ENCODE measurements at places on chromosomes 12 and 14. TPM values are rescaled to one million over a fixed set of nuclear protein-coding genes. Genes with fewer than 3 reads are reported as not detected.
A peak's percentile ranks its signal among the peaks of the same experiment; 100 is the strongest.

Gene CRIP1
- 9.6 TPM for total RNA-seq

Gene PIANP
- 0.96 TPM for total RNA-seq

Gene C1QL4
- not detected for total RNA-seq

Gene POLE2
- 0.95 TPM for total RNA-seq

Gene IRAK3
- total RNA-seq = 11.7 TPM

Gene RHOJ
- 3.9 TPM for total RNA-seq

Gene YLPM1
- 48.9 TPM for total RNA-seq

Gene SYNE3
- 10.5 TPM for total RNA-seq

Gene GIT2
- 76.4 TPM for total RNA-seq

- H3K27me3 ChIP-seq = no peaks in the 10 kb centered on the region
- H3K27ac ChIP-seq = peak overlapping the region; percentile 50
- H3K4me1 ChIP-seq = peaks cover 18% of the 10 kb centered on the region
These were observed 393 bp downstream of the ORMDL2 start for GRCh38 chr12:55818140-55818728.

- H3K27ac ChIP-seq = no peak overlapping the region
- no peak for DNase-seq
- H3K4me3 ChIP-seq = no peak overlapping the region
- no peaks in the 10 kb centered on the region for H3K27me3 ChIP-seq
These were observed 455.9 kb upstream of the USP15 start for GRCh38 chr12:61804301-61804700.

GRCh38 chr12:20366776-20367409 lies 1.4 kb upstream of the PDE3A start:
- H3K4me1 ChIP-seq = no peaks in the 10 kb centered on the region
- H3K27me3 ChIP-seq = peaks cover 5% of the 10 kb centered on the region
- H3K27ac ChIP-seq = no peak overlapping the region
- no peak overlapping the region for H3K4me3 ChIP-seq

- H3K36me3 ChIP-seq = no peaks in the 10 kb centered on the region
- DNase-seq = no peak
- no peaks in the 10 kb centered on the region for H3K27me3 ChIP-seq
- no peak overlapping the region for H3K27ac ChIP-seq
- H3K4me3 ChIP-seq = no peak overlapping the region
These were observed 486.0 kb upstream of the TBX3 start for GRCh38 chr12:115169981-115170380.

- H3K36me3 ChIP-seq = no peaks in the 10 kb centered on the region
- H3K4me1 ChIP-seq = no peaks in the 10 kb centered on the region
- H3K4me3 ChIP-seq = no peak overlapping the region
- H3K27ac ChIP-seq = no peak overlapping the region
These were observed 56.7 kb downstream of the FAM222A start for GRCh38 chr12:109770104-109770860.

DNA sequence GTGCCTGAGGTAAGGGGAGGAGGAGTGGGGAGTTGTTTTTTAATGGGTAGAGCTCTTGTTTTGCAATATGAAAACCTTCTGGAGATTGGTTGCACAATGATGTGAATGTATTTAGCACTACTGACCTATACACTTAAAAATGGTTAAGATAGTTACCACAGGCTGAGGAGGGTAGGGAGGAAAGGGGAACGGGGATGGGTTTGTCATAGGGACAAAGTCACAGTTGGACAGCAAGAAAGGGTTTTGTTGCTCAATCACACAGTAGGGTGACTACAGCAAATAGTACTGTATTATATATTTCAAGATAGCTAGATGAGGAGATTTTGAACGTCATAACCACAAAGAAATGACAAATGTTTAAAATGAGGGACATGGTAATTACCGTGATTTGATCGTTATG lies 1562.4 kb downstream of the AACS start:
- no peak for DNase-seq
- no peaks in the 10 kb centered on the region for H3K4me1 ChIP-seq
- H3K4me3 ChIP-seq = no peak overlapping the region
- no peaks in the 10 kb centered on the region for H3K36me3 ChIP-seq
- H3K27me3 ChIP-seq = no peaks in the 10 kb centered on the region
- no peak overlapping the region for H3K27ac ChIP-seq

DNA sequence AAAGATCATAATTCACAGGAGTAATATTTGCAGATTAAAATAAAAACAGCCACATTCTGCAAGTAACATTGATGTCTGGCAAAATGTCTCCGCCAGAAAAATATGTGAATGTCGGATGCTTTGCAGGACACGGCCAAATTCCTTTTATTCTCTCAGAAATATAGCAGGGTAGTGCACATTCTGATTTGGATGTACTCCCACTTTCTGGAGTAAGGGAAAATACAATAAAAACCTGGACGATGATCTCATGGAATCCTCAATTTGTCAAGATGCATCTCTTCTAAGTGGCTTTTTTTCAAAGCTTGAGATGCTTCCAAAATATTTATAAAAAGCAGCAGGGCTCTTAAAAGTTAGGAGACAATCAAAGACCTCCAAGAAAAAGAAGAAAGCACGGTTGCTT lies 133.3 kb downstream of the TBX5 start:
- peaks cover 19% of the 10 kb centered on the region for H3K27me3 ChIP-seq
- H3K36me3 ChIP-seq = no peaks in the 10 kb centered on the region
- H3K4me1 ChIP-seq = no peaks in the 10 kb centered on the region
- DNase-seq = no peak
- no peak overlapping the region for H3K4me3 ChIP-seq

DNA sequence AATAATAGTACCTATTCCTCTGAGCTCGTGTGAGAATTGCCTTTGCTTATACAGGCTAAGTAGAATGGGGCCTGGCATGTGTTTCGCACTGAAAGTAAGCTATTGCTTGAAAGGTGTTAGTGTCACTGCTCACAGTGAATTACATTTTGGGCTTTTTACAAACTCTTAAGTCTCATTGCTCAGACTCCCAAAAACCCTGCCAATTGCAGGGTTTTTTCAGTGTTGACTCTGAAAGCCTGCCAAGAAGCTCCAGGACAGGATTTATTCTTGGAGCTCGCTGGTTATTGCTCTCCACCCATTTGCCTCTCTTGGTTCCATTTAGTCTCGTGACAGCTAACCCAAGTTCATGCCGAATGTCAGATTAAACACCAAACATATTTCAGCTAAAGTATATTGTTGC lies 39.8 kb downstream of the NOPCHAP1 start:
- H3K36me3 ChIP-seq = no peaks in the 10 kb centered on the region
- no peak overlapping the region for H3K4me3 ChIP-seq
- no peak overlapping the region for H3K27ac ChIP-seq
- H3K27me3 ChIP-seq = no peaks in the 10 kb centered on the region

GRCh38 chr12:96766232-96766631 lies 140.8 kb upstream of the NEDD1 start:
- H3K27me3 ChIP-seq = no peaks in the 10 kb centered on the region
- no peak for DNase-seq
- H3K4me1 ChIP-seq = no peaks in the 10 kb centered on the region
- no peak overlapping the region for H3K4me3 ChIP-seq
- H3K27ac ChIP-seq = no peak overlapping the region

DNA sequence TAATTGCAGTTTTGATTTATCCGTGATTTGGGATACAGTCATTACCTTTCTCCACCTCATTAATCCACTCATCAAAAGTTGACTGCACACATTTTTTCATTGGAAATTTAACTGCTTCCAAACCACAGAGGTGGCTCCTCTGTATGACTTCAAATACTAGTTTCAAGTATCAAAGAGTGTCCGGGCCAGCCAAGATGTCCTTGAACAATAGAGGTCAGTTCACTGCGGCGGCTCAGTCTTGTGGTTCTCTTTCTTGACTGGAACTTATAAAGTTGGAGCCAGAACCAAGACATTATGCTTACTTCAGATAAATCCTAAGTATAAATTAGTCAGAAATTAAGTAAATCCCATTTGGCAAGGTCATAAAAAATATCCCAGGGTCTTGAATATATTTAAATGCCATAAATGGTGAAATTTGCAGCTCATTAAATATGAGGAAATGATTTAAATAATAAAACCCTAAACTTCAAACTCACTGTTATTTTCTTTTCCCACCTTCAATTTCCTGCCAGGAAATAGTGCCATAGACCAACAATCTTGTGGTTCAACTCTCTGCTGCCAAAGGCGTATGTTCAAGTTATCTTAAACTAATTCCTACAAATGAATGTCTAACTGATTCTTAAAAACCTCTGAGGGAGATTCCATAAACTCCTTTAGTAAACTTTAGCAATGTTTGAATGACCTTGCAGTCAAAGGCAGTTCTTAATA lies 360.8 kb downstream of the AEBP2 start:
- peaks cover 15% of the 10 kb centered on the region for H3K4me1 ChIP-seq
- no peak overlapping the region for H3K4me3 ChIP-seq
- no peaks in the 10 kb centered on the region for H3K36me3 ChIP-seq
- H3K27ac ChIP-seq = no peak overlapping the region
- DNase-seq = no peak
- H3K27me3 ChIP-seq = no peaks in the 10 kb centered on the region

- H3K4me1 ChIP-seq = no peaks in the 10 kb centered on the region
- H3K36me3 ChIP-seq = no peaks in the 10 kb centered on the region
- H3K4me3 ChIP-seq = no peak overlapping the region
- no peak for DNase-seq
- no peaks in the 10 kb centered on the region for H3K27me3 ChIP-seq
These were observed 141.4 kb downstream of the MYRFL start for GRCh38 chr12:69966409-69966808.

- H3K4me1 ChIP-seq = no peaks in the 10 kb centered on the region
- H3K4me3 ChIP-seq = no peak overlapping the region
- peak; percentile 24 for DNase-seq
- H3K36me3 ChIP-seq = no peaks in the 10 kb centered on the region
- H3K27ac ChIP-seq = peak overlapping the region; percentile 73
These were observed 47.1 kb downstream of the BCAT1 start for GRCh38 chr12:24901576-24902461.

DNA sequence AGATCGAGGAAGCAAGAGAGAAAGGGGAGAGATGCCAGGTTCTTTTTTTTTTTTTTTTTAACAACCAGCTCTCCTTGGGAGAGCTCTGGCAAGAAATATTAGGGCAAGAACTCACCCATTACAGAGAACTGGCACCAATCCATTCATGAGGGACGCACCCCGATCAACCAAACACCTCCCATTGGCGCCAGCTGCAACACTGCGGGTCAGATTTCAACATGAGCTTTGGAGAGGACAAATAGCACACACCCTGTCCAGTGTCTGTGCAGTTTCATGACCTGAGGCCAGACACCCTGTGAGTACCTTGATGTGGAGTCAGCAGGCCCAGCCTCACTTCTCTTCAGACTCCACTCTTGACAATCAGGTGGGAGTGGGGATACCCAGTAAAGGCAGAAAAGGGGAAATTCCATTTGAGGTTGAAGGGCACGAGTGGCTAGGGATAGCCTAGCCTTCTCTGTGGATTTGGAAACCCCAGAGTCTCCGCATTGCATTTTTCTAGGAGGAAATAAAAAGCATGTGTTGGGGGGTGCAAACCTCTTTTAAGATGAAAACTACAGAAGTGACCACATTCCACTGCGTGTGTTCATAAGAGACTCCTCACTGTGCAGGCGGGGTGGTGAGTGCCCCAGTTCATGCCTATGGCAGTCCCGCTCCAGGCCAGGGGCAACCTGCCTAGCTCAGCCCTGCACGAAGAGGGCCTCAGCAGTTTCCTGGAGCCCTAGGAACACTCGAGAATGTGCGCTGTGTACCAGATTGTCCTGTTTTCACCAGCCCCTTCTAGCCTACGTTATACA lies 42.4 kb upstream of the GPATCH2L start:
- no peak for DNase-seq
- peaks cover 3% of the 10 kb centered on the region for H3K27me3 ChIP-seq

DNA sequence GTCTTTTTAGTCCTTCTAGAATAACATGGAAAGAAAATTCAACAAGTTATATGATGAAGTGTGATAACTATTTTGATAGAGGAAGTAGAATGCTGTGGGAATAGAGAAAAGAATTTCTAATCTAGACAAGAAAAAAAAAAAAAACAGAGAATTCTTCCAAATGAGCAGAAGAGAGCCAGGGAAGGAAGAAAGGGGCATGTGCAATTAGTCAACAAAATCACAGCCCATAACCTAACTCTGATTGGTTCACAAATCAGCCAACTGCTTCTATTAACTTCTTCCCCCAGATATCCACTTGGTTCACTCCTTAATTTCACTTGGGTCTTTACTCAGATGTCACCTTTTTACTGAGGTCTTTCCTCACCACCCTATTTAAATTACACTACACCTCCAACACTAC lies 69.5 kb downstream of the BTG1 start:
- no peak for DNase-seq
- no peaks in the 10 kb centered on the region for H3K27me3 ChIP-seq
- peaks cover 18% of the 10 kb centered on the region for H3K4me1 ChIP-seq
- H3K4me3 ChIP-seq = no peak overlapping the region
- H3K36me3 ChIP-seq = no peaks in the 10 kb centered on the region

GRCh38 chr12:21775133-21775820 lies 771 bp upstream of the KCNJ8 start:
- no peak for DNase-seq
- H3K27ac ChIP-seq = peak overlapping the region; percentile 71
- no peaks in the 10 kb centered on the region for H3K36me3 ChIP-seq
- no peaks in the 10 kb centered on the region for H3K27me3 ChIP-seq

- no peaks in the 10 kb centered on the region for H3K36me3 ChIP-seq
- DNase-seq = no peak
- H3K27me3 ChIP-seq = no peaks in the 10 kb centered on the region
- no peak overlapping the region for H3K27ac ChIP-seq
- no peak overlapping the region for H3K4me3 ChIP-seq
These were observed 109.8 kb upstream of the BCAT1 start for GRCh38 chr12:25058658-25059058.

DNA sequence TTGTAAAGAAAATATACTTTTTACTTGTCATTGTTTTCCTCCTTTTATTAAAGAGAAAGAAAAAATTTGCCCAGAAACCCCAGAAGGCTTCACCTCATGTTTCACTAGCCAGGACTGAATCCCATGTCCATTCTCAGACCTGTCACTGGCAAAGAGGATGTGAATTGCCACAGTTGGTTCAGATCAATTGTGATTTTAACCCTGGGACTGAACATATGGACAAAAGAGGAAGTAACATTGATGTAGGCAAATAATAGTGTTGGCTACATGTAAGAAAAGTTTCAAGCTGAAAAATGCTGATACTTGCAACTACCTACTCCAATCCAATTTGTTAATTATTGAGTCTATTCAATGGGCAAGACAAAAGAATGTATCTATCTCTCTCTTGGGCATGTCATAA lies 8.6 kb upstream of the CCDC196 start:
- H3K4me1 ChIP-seq = no peaks in the 10 kb centered on the region
- DNase-seq = no peak
- no peak overlapping the region for H3K27ac ChIP-seq
- H3K36me3 ChIP-seq = no peaks in the 10 kb centered on the region
- no peaks in the 10 kb centered on the region for H3K27me3 ChIP-seq

- DNase-seq = no peak
- H3K27ac ChIP-seq = peak overlapping the region; percentile 78
- H3K27me3 ChIP-seq = no peaks in the 10 kb centered on the region
- peaks cover 4% of the 10 kb centered on the region for H3K4me1 ChIP-seq
- H3K4me3 ChIP-seq = no peak overlapping the region
These were observed 78.9 kb downstream of the ITPK1 start for GRCh38 chr14:93036652-93037345.

Data from adrenal gland (tissue), 19 donors.